ENCODE measurements at places on chromosomes 3 and 15. TPM values are rescaled to one million over a fixed set of nuclear protein-coding genes. Genes with fewer than 3 reads are reported as not detected.

DNA sequence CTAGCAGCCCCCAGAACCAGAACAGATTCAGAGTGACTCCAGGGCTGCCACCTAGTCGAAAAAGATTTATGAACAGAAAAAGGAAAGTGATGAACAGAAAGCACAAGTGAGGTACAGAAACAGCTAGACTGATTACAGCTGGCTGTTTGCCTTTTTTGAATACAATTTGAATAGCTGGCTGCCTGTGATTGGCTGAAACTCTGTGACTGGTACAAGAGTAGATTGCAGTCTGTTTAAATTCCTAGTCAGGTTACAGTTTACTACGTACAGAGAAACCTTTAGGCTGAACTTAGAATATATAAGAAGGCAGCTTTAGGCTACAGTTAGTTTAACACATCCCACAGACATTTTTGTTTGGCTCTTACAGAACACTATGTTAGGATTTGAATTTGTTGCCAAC is 10.0 kb downstream of the CCDC13 start:
- no peaks in the 10 kb centered on the region for H3K27me3 ChIP-seq
- H3K4me3 ChIP-seq: no peak overlapping the region
- peaks cover 6% of the 10 kb centered on the region for H3K4me1 ChIP-seq
- no peak for DNase-seq
- H3K36me3 ChIP-seq: no peaks in the 10 kb centered on the region
- H3K27ac ChIP-seq: no peak overlapping the region

- no peak for DNase-seq
- peaks cover 44% of the 10 kb centered on the region for H3K36me3 ChIP-seq
Observed at GRCh38 chr3:10317311-10317960, 3.5 kb downstream of the SEC13 start.

- no peaks in the 10 kb centered on the region for H3K36me3 ChIP-seq
- DNase-seq: no peak
- H3K27ac ChIP-seq: no peak overlapping the region
- peaks cover 9% of the 10 kb centered on the region for H3K4me1 ChIP-seq
Observed at GRCh38 chr15:72797338-72797689, 13.8 kb upstream of the ADPGK start.

- H3K4me3 ChIP-seq: no peak overlapping the region
- no peak for DNase-seq
- H3K4me1 ChIP-seq: no peaks in the 10 kb centered on the region
- no peaks in the 10 kb centered on the region for H3K27me3 ChIP-seq
Observed at GRCh38 chr3:144114767-144115166, 143.1 kb downstream of the DIPK2A start.

GRCh38 chr15:50523851-50524251 is 22.6 kb downstream of the USP50 start:
- DNase-seq: no peak
- no peak overlapping the region for H3K27ac ChIP-seq
- H3K27me3 ChIP-seq: no peaks in the 10 kb centered on the region

- no peak overlapping the region for H3K27ac ChIP-seq
- H3K27me3 ChIP-seq: no peaks in the 10 kb centered on the region
- H3K36me3 ChIP-seq: no peaks in the 10 kb centered on the region
- peak; percentile 44 for DNase-seq
- peaks cover 9% of the 10 kb centered on the region for H3K4me1 ChIP-seq
Observed at GRCh38 chr15:74375303-74375693, 7.9 kb upstream of the CYP11A1 start.

DNA sequence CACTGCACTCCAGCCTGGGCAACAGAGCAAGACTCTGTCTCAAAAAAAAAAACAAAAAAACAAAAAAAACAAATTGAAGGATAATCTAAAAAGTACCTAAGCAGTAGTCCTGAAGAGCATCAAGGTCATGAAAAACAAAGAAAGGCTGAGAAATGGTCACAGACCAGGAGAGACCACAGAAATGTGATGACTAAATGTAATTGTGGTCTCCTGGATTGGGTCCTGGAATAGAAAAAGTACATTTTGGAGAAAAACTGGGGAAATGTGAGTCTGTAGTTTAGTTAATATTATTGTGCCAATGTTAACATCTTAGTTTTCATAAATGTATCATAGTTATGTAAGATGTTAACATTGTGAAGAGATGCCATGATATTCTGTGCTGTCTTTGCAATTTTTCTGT is 267.5 kb upstream of the NR2E3 start:
- no peak for DNase-seq
- H3K36me3 ChIP-seq: no peaks in the 10 kb centered on the region
- H3K27ac ChIP-seq: no peak overlapping the region
- H3K27me3 ChIP-seq: no peaks in the 10 kb centered on the region

GRCh38 chr3:141360888-141361598 is 7.3 kb upstream of the ZBTB38 start:
- H3K27me3 ChIP-seq: no peaks in the 10 kb centered on the region
- H3K27ac ChIP-seq: peak overlapping the region; percentile 60
- no peak for DNase-seq
- peak overlapping the region; percentile 44 for H3K4me3 ChIP-seq
- H3K4me1 ChIP-seq: peaks cover 3% of the 10 kb centered on the region

GRCh38 chr3:155815030-155815545 is 9.0 kb upstream of the C3orf33 start:
- no peak for DNase-seq
- no peaks in the 10 kb centered on the region for H3K27me3 ChIP-seq

GRCh38 chr3:184380627-184381260 is 890 bp downstream of the CHRD start:
- H3K27ac ChIP-seq: no peak overlapping the region
- H3K4me3 ChIP-seq: peak overlapping the region; percentile 77
- no peaks in the 10 kb centered on the region for H3K27me3 ChIP-seq
- DNase-seq: no peak

DNA sequence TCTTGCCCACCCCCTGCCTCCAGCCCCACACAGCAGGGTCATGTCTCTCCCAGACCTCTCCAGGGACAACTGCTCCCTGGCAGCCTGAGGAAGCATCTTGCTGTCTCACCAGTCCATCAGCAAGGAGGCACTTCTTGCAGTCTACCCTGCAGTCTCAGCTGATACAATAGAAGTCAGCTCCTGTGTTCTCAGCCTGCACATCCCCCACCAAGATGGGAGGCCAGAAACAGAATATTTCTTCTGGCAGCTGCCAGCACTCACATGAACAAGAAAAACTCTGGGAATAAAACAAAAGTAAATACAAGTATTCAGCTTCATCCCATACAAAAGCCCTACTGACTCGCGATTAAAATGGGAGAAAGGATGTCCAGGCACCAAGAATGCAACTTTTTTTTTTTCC is 457.4 kb upstream of the PROK2 start:
- no peaks in the 10 kb centered on the region for H3K27me3 ChIP-seq
- no peaks in the 10 kb centered on the region for H3K36me3 ChIP-seq

DNA sequence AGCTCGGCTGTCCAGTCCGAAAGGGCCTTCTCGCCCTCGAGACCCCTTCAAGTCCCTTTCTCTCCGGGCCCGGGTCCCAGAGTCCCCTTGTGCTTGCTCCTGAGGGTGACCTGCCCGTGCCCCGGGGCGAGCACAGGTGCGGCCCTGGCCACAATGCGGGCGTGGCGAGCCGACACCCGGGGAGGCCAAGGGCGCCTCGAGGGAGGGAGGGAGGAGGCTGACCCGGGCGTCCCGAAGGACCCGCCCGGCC is 810 bp upstream of the MEF2A start:
- H3K36me3 ChIP-seq: no peaks in the 10 kb centered on the region
- peak overlapping the region; percentile 67 for H3K4me3 ChIP-seq
- DNase-seq: peak; percentile 26
- no peaks in the 10 kb centered on the region for H3K27me3 ChIP-seq
- peak overlapping the region; percentile 96 for H3K27ac ChIP-seq

DNA sequence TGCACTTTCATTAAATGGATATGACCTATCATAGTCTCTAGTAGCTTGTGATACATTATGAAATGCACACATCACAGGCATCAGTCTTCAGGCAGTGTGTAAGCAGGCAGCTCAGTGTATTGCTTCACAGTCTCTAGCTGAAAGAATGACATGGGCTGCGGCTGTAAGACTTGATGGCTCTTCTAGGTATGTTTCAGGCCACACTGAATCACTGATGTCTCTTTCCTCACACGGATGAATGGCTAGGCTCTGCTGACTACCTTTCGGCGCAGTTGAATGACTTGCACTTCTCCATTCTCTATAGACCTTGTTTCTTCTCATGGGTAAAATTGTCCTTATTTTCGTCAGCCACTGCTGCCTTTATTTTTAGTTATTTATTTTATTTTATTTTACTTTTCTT is 15.4 kb downstream of the APH1B start:
- H3K4me3 ChIP-seq: no peak overlapping the region
- DNase-seq: no peak
- no peaks in the 10 kb centered on the region for H3K36me3 ChIP-seq
- peak overlapping the region; percentile 83 for H3K27ac ChIP-seq

DNA sequence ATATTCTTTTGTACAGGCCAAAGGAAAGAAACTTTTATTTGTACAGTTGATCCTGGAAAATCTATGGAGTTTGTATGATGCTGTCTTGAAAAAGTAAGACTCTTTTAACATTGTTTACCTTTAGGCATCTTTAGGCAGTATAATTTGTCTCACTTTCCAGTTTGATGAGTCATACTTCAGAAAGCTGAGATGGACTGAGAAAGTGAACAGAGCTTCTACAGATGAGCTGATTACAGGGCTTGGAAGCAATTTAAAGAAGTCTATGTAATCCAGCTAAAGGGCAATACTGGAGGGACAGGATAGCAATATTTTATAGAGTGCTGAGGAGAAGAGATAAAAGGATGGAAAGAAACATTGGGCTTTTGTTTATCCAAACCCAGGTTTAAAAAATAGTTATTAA is 123.5 kb upstream of the GOLGA6L4 start:
- H3K4me1 ChIP-seq: no peaks in the 10 kb centered on the region
- no peak for DNase-seq
- no peaks in the 10 kb centered on the region for H3K27me3 ChIP-seq

DNA sequence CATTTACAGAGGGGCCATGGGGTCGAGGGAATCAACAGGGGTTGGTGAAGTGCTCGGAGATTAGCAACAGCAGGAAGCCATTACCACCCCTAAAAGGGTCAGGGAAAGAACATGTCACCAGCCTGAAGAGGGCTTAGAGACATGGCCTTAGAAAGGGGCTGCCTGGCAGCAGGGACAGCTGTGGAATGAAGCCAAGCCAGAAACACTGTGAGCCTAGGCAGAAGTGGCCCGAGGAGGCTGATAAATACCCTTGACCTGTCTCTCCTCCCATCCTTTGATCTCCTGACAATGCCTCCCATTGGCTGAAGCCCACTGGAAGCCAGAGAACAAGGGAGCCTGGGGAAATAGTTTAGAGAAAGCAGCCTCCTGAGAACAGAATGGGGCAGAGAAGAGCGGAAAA is 31.4 kb downstream of the GPD1L start:
- H3K4me3 ChIP-seq: no peak overlapping the region
- no peaks in the 10 kb centered on the region for H3K27me3 ChIP-seq
- H3K4me1 ChIP-seq: no peaks in the 10 kb centered on the region
- H3K27ac ChIP-seq: no peak overlapping the region
- DNase-seq: no peak

GRCh38 chr3:119324899-119325298 is 30.7 kb downstream of the ARHGAP31 start:
- peaks cover 2% of the 10 kb centered on the region for H3K4me1 ChIP-seq
- H3K4me3 ChIP-seq: no peak overlapping the region
- no peak for DNase-seq
- H3K27ac ChIP-seq: no peak overlapping the region

DNA sequence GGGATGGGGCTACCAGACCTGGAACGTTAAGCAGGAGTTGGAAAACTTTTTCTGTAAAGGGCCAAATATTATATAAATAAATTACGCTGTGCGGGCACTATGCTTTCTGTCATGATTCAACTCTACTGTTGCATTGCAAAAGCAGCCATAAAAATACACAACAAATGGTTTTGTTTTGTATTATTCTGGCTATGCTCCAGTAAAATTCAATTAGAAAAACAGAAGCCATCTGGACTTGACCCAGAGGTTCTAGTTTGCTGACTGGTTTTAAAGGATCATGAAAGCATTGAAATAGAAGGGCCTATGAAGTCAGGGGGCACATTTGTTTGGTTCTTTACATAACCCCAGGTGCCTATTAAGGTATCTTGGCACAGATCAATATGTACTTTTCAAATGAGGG is 647.4 kb upstream of the LMCD1 start:
- H3K27me3 ChIP-seq: no peaks in the 10 kb centered on the region
- DNase-seq: no peak
- no peaks in the 10 kb centered on the region for H3K36me3 ChIP-seq
- H3K4me3 ChIP-seq: no peak overlapping the region
- H3K4me1 ChIP-seq: no peaks in the 10 kb centered on the region

DNA sequence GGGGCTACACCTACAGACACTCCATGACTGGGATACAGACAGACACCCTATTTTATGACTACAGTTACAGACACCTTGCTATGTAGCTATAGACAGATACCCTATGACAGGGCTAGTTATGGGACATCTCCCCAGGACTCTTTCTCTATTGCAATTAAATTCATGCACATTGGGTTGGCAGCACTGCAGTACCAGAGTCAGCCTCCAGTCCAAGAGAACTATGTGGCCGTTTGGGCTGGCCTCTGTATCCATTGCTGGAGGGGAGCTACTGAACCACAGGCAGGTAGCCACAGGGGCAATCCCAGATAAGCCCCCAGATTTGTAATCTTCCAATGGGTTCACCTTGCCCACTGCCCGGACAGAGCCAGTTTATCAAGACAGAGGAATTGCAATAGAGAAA is 108.4 kb upstream of the SPATA16 start:
- H3K4me3 ChIP-seq: no peak overlapping the region
- H3K27me3 ChIP-seq: no peaks in the 10 kb centered on the region
- H3K4me1 ChIP-seq: no peaks in the 10 kb centered on the region
- H3K36me3 ChIP-seq: no peaks in the 10 kb centered on the region
- H3K27ac ChIP-seq: no peak overlapping the region
- no peak for DNase-seq

DNA sequence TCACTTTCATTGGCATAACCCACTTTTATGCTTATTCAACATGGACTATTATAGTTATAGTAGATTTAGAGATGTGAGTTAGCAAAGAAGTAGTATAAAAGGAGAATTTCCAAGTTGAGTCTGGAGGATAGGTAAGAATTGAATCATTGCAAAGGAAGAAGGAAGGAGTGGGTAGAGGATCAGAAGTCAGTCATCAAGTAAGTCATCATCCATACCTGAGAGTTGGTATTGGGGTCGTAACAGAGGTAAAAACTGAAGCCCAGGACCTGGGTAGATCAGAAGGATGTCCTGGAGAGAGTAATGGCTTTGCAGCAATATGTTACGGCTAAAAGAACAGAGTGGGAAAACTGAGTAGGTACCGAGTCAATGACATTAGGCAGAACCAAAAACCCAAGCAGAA is 265.7 kb downstream of the SUCLG2 start:
- H3K4me3 ChIP-seq: no peak overlapping the region
- DNase-seq: no peak
- H3K4me1 ChIP-seq: no peaks in the 10 kb centered on the region
- H3K36me3 ChIP-seq: no peaks in the 10 kb centered on the region

GRCh38 chr3:71641674-71642073 is 58.1 kb upstream of the FOXP1 start:
- H3K4me3 ChIP-seq: no peak overlapping the region
- no peaks in the 10 kb centered on the region for H3K36me3 ChIP-seq
- H3K27me3 ChIP-seq: no peaks in the 10 kb centered on the region
- DNase-seq: no peak

GRCh38 chr15:101459579-101460300 is 29.8 kb downstream of the PCSK6 start:
- H3K27ac ChIP-seq: no peak overlapping the region
- H3K27me3 ChIP-seq: no peaks in the 10 kb centered on the region
- H3K36me3 ChIP-seq: no peaks in the 10 kb centered on the region
- H3K4me1 ChIP-seq: no peaks in the 10 kb centered on the region
- DNase-seq: no peak

The KY gene
- total RNA-seq: 1.3 TPM

The SEC61A1 gene
- total RNA-seq: 149 TPM

The CCR9 gene
- total RNA-seq: not detected

The CD276 gene
- total RNA-seq: 47.4 TPM

The DALRD3 gene
- 16.8 TPM for total RNA-seq

The SLC25A26 gene
- 32.5 TPM for total RNA-seq

The HHATL gene
- not detected for total RNA-seq

The ENTPD3 gene
- 3.0 TPM for total RNA-seq
